Stimulated activated CD4-positive, alpha-beta T cell treated with anti-CD3 and anti-CD28 coated beads, Interleukin-2, amount 100 ng/mL, for 48 hours (primary cell): ENCODE measurements at places on chromosomes 5 and 9.

DNA sequence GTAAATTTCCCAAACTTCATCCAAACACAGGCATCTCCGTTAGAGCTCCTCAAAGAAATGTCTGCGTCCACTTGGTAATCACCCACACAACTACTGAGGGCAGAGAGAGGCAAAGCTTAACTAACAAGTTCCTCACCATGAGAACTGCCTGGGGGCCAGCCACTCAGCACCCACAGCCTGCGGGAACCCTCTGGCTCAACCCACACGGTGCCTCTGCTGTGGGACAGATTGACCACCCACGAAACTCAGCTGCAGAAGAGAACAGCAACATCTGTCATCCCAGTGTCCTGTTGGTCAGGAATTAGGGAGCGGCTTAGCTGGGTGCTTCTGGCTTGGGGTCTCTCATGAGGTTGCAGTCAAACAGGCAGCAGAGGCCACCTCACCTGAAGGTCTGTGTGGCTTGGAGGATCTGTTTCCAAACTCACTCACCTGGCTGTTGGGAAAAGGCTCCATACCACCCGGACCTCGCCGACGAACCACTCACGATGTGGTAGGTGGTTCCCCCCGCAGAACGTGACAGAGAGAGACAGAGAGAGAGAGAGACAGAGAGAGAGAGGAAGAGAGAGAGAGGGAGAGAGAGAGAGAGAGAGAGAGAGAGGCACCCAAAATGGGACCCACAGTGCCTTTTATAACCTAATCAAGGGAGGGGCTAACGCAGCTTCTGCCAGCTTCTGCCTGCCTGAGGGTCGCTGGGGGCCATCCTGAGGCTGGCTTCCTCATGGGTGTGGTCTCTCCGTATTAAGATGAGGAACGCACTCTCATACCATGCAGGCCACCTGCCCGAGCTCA, 103.5 kb downstream of the OLFM1 start:
- DNase-seq = no peak

GRCh38 chr9:137110147-137110910, 4.2 kb downstream of the DPP7 start:
- DNase-seq = no peak

DNA sequence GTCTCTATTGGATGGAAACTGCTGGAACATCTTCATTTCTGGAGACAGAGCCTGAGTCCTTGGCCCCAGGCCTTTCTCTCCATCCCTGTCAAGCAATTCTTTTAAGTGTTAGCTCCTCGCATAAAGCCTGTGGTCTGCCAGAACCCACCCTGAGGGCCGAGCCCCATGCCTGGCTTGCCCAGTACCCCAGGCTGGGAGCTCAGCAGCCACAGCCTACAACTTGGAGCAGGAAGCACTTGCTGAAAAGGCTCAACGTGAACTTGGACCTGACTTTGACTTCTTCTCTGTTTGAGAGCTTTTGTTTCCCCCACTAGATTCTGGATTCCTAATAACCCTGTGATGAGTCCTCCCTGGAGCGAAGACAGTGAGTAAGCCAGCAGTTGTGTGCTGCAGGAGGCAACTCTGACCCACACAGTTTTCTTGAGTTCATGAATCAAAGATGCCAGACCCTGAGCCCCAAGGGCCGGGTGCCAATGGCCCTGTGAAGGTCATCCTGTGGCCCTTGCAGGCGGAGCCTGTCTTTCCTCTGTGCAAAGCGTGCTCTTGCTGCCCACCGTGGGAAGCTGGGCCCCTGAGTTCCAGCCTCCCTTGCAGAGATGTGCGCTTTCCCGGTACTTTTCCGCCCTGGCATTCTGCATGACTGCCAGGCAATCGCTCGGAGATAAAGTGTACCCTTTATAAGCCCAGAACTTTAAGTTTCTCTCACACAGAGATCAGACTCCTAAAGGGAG, 64.3 kb upstream of the RUFY1 start:
- no peak for DNase-seq

- no peak for DNase-seq
These were observed 59.8 kb downstream of the SH3RF2 start for GRCh38 chr5:145996135-145996534.

GRCh38 chr5:6721442-6721841, 8.2 kb downstream of the TENT4A start:
- DNase-seq = no peak

- DNase-seq = no peak
These were observed 35.2 kb upstream of the CSNK1G3 start for GRCh38 chr5:123476731-123477130.

DNA sequence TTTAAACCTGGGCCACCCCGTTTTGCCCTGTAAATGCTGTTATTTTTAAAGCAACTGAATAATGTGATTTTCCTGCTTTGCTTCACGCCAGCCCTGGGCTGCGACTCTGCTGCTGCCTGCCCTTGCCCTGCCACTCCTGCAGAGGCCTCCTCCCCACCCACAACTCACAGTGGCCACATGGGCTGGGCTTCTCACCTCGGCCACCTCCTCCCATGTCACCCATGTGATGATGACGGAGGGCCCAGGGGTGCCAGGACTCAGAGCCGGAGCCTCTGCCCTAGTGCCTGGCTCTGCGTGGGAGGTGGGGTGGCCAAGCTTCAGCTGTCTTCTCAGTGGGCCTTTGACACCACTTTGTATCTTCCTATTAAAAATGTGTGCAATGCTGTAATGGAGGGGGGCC, 48.1 kb upstream of the NKD2 start:
- DNase-seq = no peak

- DNase-seq = no peak
These were observed 140.6 kb upstream of the TLE4 start for GRCh38 chr9:79431019-79431679.

DNA sequence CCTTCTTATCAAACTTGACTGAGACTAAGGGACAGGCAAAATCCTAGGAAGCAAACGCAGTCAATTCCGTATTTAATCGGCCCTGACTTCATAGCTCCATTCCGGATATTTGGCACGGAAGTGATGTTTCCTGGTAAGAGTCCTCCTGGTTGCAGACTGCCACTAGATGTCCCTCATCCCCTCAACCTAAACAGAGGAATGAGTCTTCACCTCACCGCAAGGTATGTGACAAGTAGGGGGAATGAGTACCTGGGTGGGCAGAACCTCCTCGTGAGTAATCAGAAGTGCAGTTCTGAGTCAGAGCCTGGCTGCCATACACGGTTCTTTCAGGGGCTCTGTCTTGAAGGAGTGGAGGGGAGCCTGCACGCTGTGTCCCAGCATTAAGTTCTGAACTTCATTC, 173.6 kb downstream of the MUSK start:
- no peak for DNase-seq
